ENCODE measurements at places on chromosomes 11 and 22. TPM values are rescaled to one million over a fixed set of nuclear protein-coding genes. Genes with fewer than 3 reads are reported as not detected.

Gene GRAP2
- not detected for total RNA-seq

Gene PKDREJ
- total RNA-seq = 0.04 TPM

GRCh38 chr11:35321532-35322317 lies 97.6 kb downstream of the SLC1A2 start:
- no peak overlapping the region for H3K27ac ChIP-seq
- no peak for DNase-seq
- no peaks in the 10 kb centered on the region for H3K4me1 ChIP-seq
- no peaks in the 10 kb centered on the region for H3K36me3 ChIP-seq
- H3K4me3 ChIP-seq = no peak overlapping the region
- H3K27me3 ChIP-seq = no peaks in the 10 kb centered on the region

Gene SHANK2
- 52.9 TPM for total RNA-seq

Gene FOLR3
- not detected for total RNA-seq

Gene HPX
- total RNA-seq = 0.80 TPM

DNA sequence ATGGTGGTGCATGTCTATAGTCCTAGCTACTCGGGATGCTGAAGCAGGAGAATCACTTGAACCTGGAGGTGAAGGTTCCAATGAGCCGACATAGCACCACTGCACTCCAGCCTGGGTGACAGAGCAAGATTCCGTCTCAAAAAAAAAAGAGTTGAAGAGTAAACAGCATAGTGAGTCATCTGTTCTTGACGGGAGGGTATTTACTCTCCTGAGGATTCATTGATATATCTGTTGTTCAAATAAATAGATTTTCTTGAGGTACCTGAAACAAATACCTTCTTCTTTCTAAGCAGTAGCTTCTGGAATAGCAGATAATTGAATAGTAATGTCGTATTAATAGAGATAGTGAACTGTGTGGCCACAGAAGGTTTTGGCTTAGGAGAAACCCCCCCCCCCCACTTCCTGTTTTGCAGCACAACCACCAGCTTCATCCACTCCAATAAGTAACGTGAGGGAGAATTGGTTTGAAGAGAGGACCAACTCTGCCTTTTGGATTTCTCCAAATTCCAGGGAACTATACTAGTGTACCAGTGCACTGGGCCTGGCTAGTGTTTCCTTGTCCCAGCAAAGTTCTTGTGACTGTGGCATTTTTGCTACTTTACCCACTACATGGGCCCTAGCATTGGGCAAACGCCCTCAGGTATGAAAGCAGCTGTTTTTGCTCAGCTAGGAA lies 90.0 kb downstream of the PRMT3 start:
- H3K27me3 ChIP-seq = no peaks in the 10 kb centered on the region
- no peak for DNase-seq
- H3K27ac ChIP-seq = no peak overlapping the region
- no peaks in the 10 kb centered on the region for H3K4me1 ChIP-seq
- no peaks in the 10 kb centered on the region for H3K36me3 ChIP-seq

Gene KRTAP5-8
- total RNA-seq = not detected

GRCh38 chr22:47190957-47191670 lies 428.7 kb downstream of the TBC1D22A start:
- no peaks in the 10 kb centered on the region for H3K4me1 ChIP-seq
- H3K27me3 ChIP-seq = no peaks in the 10 kb centered on the region
- no peaks in the 10 kb centered on the region for H3K36me3 ChIP-seq
- no peak overlapping the region for H3K27ac ChIP-seq

DNA sequence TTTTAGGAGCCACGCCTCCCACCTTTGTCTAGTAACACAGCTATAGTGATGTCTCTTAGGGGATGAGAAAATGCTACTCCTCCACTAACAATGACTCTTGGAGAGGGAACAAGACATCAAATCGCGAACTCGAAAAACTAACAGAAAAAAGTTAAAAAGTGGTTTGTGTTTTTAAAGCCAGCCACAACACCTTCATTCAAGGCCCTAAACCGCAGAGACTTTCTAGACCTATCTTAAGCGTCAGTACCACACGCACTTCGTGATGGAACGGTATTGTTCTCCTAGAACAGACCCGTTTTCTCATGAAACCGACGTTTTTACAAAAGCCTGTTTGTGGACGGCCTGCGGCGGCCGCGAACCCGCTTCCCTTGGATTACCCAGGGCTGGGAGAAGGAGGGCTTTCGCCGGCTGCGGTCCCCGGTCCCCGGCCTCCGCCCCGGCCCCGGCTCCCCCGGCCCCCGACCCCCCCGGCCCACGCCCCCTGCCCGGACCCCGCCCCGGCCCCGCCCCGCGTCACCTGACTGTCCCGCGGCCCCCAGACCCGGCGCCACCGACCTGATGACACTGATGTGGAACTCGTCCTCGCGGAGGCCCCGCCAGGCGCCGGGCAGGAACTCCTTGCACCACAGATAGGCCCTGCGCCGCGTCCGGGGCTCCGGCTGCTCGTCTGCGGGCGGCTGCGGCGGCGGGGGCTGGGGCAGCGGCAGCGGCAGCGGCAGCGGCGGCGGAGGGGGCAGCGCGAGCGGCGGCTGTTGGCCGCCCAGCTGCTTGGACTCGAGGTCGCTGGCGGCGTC lies 718 bp downstream of the CHKA start:
- peaks cover 14% of the 10 kb centered on the region for H3K4me1 ChIP-seq
- no peaks in the 10 kb centered on the region for H3K27me3 ChIP-seq
- H3K27ac ChIP-seq = peak overlapping the region; percentile 81
- peaks cover 7% of the 10 kb centered on the region for H3K36me3 ChIP-seq

- H3K4me1 ChIP-seq = no peaks in the 10 kb centered on the region
- H3K27ac ChIP-seq = no peak overlapping the region
- no peaks in the 10 kb centered on the region for H3K36me3 ChIP-seq
- DNase-seq = no peak
Observed at GRCh38 chr22:48982321-48982905, 845.3 kb downstream of the BRD1 start.

Gene MS4A15
- total RNA-seq = 0.17 TPM

DNA sequence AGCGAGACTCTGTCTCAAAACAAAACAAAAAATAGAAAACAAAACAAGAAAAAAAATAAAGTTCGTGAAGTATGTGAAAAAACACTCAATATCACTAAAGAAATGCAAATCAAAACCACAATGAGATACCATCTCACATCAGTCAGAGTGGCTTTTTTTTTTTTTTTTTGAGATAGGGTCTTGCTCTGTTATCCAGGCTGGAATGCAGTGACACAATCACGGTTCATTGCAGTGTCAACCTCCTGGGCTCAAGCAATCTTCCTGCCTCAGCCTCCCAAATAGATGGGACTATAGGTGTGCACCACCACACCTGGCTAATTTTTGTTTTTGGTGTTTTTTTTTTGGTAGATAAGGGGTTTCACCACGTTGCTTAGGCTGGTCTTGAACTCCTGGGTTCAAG lies 37.5 kb downstream of the ATG16L2 start:
- no peak for DNase-seq
- H3K36me3 ChIP-seq = no peaks in the 10 kb centered on the region
- H3K27me3 ChIP-seq = no peaks in the 10 kb centered on the region
- H3K4me1 ChIP-seq = no peaks in the 10 kb centered on the region
- no peak overlapping the region for H3K4me3 ChIP-seq

DNA sequence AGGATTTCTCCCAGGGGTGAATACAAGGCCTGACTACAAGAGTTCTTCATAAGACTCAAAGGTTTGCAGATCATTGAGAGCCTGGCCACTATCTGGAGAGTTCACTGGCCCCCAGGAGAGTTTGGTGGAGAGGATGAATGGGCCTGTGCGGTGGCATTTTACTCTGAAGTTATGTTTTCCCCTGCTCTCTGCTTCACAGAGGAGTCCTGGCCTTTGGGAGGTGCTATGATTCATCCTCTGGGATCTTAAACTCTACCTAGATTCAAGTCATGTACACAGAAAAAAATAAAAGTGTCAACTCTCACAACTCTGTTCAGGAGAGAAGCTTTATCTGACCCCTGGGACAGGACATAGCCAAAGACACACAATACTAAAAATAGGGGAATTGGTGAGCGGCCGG lies 159.1 kb upstream of the CARD18 start:
- H3K36me3 ChIP-seq = no peaks in the 10 kb centered on the region
- no peak for DNase-seq
- no peaks in the 10 kb centered on the region for H3K4me1 ChIP-seq
- no peak overlapping the region for H3K4me3 ChIP-seq
- H3K27me3 ChIP-seq = no peaks in the 10 kb centered on the region

DNA sequence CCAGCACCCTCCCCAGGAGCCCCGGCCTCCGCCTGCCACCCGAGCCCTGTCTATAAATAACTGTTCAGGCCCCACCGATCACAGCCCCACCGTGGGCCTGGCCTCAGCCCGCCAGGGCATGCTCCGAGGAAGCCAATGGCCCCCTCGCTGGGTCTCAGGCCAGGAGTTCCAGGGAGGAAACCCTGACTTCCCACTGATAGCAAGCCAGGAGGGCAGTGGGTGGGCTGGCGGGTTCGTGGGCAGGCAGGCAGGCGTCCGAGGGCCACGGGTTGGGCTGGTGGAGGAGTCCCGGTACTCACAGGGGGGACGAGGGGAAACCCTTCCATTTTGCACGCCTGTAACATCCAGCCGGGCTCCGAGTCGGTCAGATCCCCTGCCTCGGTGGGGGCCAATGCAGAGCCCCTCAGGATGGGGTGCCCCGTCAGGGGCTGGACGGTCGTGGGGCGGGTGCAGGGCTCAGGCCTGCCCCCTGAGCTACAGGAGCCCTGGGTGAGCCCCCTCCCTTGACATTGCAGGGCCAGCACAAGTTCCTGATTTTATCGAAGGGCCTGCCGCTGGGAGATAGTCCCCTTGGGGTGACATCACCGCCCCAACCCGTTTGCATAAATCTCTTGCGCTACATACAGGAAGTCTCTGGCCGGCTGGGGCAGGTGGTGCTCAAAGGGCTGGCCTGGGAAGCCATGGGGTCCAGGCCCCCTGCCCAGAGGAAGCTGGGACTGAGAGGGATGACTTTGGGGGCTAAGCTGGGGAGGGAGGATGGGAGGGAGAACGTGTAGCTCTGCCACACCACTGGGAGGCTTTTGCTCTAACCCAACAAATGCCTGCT lies at the start of gene SPI1:
TSS of gene SPI1 (minus strand) at position 538 of the 826 bp plus-strand sequence. CDS start at position 344, 194 bp downstream.
- DNase-seq = no peak
- H3K36me3 ChIP-seq = no peaks in the 10 kb centered on the region
- H3K27ac ChIP-seq = no peak within 1 kb of the TSS
- no peaks in the 10 kb centered on the region for H3K27me3 ChIP-seq
- no peak within 1 kb of the TSS for H3K4me3 ChIP-seq

- H3K4me1 ChIP-seq = peaks cover 17% of the 10 kb centered on the region
- no peak overlapping the region for H3K27ac ChIP-seq
- no peak for DNase-seq
- H3K36me3 ChIP-seq = no peaks in the 10 kb centered on the region
- no peaks in the 10 kb centered on the region for H3K27me3 ChIP-seq
Observed at GRCh38 chr11:65432100-65432650, 9.6 kb downstream of the NEAT1 start.

- no peaks in the 10 kb centered on the region for H3K36me3 ChIP-seq
- no peak overlapping the region for H3K27ac ChIP-seq
- H3K27me3 ChIP-seq = no peaks in the 10 kb centered on the region
- no peak overlapping the region for H3K4me3 ChIP-seq
Observed at GRCh38 chr11:4065086-4065485, 29.5 kb upstream of the RRM1 start.

DNA sequence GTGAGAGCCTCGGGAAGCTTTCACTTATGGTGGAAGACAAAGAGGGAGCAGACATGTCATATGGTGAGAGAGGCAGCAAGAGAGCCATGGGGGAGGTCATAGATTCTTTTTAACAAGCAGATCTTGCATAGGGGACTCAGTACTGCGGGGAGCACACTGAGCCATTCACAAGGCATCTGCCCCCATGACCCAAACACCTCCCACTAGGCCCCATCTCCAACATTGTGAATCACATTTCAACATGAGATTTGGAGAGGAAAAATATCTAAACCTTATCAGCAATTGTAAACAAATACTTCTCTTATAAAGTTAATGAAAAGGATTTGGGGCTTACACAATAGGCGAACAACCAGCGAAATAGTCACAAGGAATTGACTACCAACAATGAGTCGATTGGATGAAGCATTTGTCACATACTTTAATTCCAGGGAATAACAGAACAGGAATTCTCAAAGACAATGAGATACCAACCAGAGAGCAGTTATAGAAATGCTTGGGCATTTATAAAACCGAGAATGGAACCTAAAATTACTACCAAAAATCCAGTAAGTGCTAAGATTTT lies 7.3 kb downstream of the DDI1 start:
- H3K4me1 ChIP-seq = no peaks in the 10 kb centered on the region
- H3K27ac ChIP-seq = no peak overlapping the region
- H3K27me3 ChIP-seq = no peaks in the 10 kb centered on the region
- H3K4me3 ChIP-seq = no peak overlapping the region

- H3K4me3 ChIP-seq = no peak overlapping the region
- 0 out of 2 replicates have a peak, but pooled peaks cover 2% of the 10 kb centered on the region for H3K4me1 ChIP-seq
- H3K27me3 ChIP-seq = no peaks in the 10 kb centered on the region
- DNase-seq = no peak
- no peak overlapping the region for H3K27ac ChIP-seq
Observed at GRCh38 chr11:128422576-128423370, 164.6 kb downstream of the ETS1 start.

DNA sequence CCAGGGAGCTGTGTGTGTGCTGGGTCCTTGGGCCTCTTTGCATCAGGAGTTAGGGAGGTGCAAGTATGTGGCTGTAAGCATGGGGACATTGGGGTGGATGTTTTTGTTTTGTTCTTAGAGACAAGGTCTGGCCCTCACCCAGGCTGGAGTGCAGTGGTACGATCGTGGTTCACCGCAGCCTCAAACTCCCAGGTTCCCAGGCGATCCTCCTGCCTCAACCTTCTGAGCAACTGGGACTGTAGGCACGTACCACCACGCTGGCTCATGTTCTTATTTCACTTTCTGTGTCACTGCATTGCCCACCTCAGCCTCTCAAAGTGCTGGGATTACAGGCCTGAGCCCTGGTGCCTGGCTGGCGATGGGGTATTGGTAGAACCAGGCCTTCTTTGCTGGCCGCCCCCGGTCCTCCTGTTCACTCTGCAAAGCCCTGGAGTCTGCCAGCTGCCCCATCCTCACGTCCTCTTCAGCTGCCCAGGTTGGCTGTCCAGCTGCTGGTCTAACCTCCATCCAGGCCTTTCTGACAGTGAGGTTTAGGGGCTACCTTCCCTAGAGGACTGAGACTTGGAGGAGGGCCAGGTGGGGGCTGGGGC lies 851 bp upstream of the GRAMD4 start:
- no peak overlapping the region for H3K27ac ChIP-seq
- DNase-seq = no peak
- no peaks in the 10 kb centered on the region for H3K27me3 ChIP-seq
- H3K4me1 ChIP-seq = no peaks in the 10 kb centered on the region
- H3K36me3 ChIP-seq = no peaks in the 10 kb centered on the region

Data from H1 (cell line).